ENCODE measurements at places on chromosomes 3 and 15.

DNA sequence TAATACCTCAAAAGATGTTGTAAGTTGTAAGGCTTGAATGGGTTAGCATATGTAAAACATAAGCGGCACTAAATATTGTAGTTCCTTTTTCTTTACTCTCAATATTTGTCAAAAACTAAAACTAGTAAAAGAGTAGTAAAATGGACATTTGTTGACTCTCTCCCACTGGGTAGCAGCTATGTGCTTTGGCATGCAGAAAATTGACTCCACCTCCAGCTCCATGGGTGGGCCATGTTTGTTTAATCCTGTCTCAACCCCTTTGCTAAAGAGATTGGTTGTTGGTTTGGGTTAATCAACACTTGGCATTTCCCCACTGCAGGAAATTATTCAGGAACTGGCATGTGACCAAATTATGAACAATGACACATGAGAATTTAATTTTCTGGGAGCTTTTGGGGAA lies 114.8 kb downstream of the EOMES start:
- DNase-seq, result no peak

- DNase-seq, result no peak
These were observed 129.3 kb upstream of the CD96 start for GRCh38 chr3:111412656-111413055.

DNA sequence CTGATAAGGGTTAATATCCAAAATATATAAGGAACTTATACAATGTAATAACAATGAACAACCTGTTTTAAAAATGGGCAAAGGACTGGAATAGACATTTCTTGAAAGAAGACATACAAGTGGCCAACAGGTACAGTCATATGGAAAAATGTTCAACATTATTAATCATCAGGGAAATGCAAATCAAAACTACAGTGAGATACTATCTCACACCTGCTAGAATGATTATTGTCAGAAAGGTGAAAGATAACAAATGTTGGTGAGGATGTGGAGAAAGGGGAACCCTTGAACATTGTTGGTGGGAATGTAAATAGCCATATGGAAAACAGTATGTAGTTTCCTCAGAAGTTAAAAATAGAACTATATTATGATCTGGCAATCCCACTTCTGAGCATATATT lies 20.4 kb downstream of the GOLM2 start:
- DNase-seq, result no peak

GRCh38 chr15:62060896-62061280 lies 641 bp upstream of the VPS13C start:
- no peak for DNase-seq

- no peak for DNase-seq
These were observed 966 bp downstream of the MYO1E start for GRCh38 chr15:59371458-59372351.

DNA sequence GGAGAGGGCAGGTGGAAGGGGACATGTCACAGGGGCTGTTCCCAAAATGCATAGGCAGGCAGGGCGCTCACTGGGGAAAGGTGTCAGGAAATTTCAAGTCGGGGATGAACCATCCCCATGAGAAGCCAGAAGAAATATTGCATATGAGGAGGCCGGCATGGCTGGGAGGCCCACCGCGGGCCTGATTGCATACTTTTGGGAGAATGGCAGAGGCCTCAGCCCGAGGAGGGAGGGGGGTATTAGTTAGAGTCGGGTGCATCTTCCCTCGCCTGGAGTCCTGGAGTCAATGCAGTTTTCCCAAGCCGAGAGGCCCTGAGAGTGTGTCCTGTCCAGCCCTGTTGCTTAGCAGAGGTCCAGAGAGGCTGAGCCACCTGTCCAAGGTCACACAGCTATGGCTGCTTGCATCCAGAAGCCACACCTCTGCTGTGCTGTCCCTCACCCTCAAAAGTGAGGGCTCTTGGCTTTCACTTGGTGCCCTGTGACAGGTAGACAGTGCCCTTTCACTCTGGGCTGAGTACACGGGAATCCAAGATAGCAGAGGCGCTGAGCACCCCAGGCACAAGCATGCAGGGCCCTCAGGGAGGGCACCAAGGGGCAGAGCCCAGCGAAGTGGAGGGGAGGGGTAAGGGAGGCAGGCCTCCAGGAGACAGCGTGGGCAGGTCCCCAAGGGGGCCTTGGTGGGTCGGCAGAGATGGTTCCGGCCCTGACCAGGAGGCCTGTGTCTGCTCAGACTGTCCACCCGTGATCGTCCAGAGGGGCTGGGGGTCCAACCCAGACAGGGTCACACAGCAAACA lies 48.5 kb downstream of the GRIP2 start:
- no peak for DNase-seq

- no peak for DNase-seq
These were observed 19.6 kb downstream of the FHIT start for GRCh38 chr3:61231693-61232092.

GRCh38 chr15:61447981-61448380 lies 218.9 kb upstream of the RORA start:
- no peak for DNase-seq

GRCh38 chr3:128425142-128425845 lies 41.4 kb downstream of the DNAJB8 start:
- no peak for DNase-seq

- no peak for DNase-seq
These were observed 637.2 kb downstream of the NTRK3 start for GRCh38 chr15:87619161-87619960.

DNA sequence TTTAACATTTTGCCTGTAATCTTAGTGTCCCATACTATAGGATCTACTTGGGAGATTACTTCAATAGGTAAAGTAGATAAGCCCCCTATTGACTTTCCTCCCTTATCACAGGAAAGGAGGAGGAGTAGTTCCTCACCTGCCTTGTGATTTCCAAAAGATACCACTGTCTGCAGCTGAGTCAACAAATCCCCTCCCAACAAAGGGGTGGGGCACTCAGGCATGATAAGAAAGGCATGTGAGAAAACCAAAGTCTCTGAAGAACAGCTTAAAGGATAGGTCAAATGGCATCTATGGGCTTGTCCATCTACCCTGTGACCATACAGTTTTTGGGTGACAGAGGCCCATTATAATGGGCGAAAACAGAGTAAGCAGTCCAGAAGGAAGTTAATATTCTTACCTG lies 71.3 kb upstream of the WNT7A start:
- DNase-seq, result no peak

GRCh38 chr3:194069421-194070219 lies 66.3 kb upstream of the HES1 start:
- no peak for DNase-seq

GRCh38 chr15:48730506-48730905 lies 80.4 kb downstream of the CEP152 start:
- DNase-seq, result no peak

GRCh38 chr3:132432639-132433038 lies 15.3 kb downstream of the DNAJC13 start:
- no peak for DNase-seq

DNA sequence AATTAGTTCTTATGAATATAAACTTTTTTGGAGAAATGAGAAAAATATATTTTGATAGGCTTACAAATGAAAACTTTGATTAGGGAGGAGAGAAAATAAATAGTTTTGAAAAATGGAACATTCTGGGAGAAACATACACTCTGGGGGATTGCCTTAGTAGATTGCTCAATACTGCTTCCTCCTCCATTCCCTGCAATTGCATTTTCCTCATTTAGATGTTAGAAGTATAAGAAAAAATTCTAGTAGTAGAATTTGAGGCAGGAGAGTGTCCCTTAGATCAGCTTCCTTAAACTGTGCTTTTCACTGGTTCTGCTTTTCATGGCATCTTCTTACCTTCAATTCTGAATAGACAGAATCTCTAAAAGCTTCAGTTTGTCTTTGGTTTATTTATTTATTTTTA lies 46.2 kb upstream of the CTDSPL2 start:
- no peak for DNase-seq

GRCh38 chr3:60125686-60126085 lies 1075.9 kb upstream of the CFAP20DC start:
- no peak for DNase-seq

GRCh38 chr15:60672400-60672799 lies 193.5 kb upstream of the ICE2 start:
- DNase-seq, result no peak

GRCh38 chr3:177770383-177771230 lies 573.3 kb upstream of the TBL1XR1 start:
- no peak for DNase-seq

- no peak for DNase-seq
These were observed 154.0 kb upstream of the PRICKLE2 start for GRCh38 chr3:64379221-64379620.

- no peak for DNase-seq
These were observed 12.0 kb downstream of the CSRNP1 start for GRCh38 chr3:39141171-39141995.

- no peak for DNase-seq
These were observed 26.6 kb downstream of the TMEM45A start for GRCh38 chr3:100518983-100519382.

- no peak for DNase-seq
These were observed 33.1 kb downstream of the ARMC8 start for GRCh38 chr3:138220242-138220641.

GRCh38 chr3:44318891-44319311 lies 19.7 kb upstream of the TCAIM start:
- peak; percentile 22 for DNase-seq

GRCh38 chr3:130876594-130876993 lies 17.3 kb upstream of the ATP2C1 start:
- DNase-seq, result no peak

DNA sequence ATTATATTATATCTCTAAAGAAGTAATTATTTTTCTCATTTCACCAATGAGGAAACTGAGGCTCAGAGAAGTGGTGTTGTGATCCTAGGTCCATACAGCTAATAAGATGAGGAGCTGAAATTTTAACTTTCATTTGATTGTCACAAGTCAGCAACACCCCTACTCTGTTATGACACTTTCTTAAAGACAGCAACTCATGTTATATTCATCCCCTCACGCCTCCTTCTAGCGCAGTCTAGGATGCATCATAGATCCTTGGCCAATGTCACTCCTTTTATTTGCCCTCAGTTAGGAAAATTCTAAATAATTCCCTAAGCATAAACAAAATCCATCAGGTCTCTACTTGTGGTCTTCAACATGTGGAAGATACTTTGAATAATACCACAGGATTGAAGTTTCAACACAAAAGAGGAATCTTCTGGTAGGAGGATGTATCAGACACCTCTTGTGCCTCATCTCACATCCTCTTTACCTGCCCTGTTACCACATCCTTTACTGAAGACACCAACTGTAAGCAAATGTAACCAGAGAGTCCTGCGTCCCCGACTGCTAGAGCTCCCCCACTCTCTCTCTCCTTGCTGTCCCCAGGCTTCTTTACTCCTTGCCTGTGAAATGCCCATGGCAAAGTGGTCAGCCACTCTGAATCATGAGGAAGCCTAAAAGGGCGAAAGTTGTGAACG lies 53.7 kb downstream of the TRIM42 start:
- DNase-seq, result no peak

DNA sequence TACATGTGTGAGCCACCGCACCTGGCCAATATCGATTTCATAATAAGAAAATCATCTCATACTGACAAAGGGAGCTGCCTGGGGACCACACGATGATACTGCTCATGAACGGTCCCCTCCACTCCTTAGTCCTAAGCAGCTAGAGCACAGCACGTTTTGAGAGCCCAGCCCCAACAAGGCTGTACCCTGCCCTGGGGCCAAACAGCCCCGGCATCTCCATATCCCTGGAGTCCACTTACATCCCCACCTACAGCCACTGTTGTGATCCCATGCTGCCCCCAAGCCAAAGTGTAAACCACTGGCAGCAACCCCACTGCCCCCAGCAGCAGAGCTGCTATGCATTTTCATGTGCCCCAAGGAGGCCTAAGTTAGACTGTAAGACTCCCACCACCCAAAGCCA lies 52.8 kb downstream of the ADAM10 start:
- no peak for DNase-seq

DNA sequence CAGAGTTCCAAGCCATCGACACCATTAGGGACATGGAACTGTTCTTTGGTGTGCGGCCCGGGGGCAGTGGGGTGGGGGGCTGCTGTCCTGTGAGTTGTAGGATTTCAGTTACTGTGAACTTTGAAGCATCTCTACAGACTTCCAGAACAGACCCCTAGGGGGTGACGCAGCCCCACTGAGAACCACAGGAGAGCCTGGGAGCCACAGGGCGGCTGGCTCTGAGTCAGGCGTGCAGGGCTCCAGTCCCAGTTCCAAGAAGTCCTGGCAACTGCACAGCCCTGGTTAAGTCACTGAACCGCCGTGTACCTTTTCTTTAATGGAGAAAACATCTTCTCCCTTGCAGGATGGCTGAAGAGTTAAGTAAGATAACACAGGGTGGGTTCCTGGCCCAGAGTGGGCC lies 23.5 kb upstream of the LRTM1 start:
- DNase-seq, result no peak

GRCh38 chr3:66450390-66451022 lies 50.3 kb downstream of the LRIG1 start:
- no peak for DNase-seq

DNA sequence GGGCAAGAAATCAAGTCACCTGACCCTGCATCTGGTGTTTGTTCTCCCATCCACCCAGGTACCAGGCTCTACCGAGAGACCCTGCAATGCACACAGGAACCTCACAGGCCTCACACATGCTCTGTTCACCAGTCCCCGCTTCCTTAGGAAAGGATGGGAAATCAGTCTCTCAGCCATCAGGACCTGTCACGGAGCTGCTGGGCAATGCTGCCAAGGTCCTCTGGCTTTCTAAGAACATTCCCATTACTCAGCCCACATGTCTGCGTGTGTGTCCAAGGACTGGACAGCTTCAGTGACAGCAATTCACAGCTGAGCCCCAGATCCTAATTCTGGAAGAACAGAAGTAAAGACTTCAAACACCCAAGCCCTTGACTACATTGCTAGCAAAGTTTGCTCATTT lies 6.5 kb upstream of the SRGAP3 start:
- DNase-seq, result no peak

- no peak for DNase-seq
These were observed 40.7 kb upstream of the GMNC start for GRCh38 chr3:190903156-190903555.

GRCh38 chr3:171379961-171380483 lies 80.2 kb downstream of the TNIK start:
- no peak for DNase-seq

- no peak for DNase-seq
These were observed 128.5 kb upstream of the RBMS3 start for GRCh38 chr3:29152379-29152778.

- no peak for DNase-seq
These were observed 6.9 kb downstream of the MTMR10 start for GRCh38 chr15:30984542-30984941.

DNA sequence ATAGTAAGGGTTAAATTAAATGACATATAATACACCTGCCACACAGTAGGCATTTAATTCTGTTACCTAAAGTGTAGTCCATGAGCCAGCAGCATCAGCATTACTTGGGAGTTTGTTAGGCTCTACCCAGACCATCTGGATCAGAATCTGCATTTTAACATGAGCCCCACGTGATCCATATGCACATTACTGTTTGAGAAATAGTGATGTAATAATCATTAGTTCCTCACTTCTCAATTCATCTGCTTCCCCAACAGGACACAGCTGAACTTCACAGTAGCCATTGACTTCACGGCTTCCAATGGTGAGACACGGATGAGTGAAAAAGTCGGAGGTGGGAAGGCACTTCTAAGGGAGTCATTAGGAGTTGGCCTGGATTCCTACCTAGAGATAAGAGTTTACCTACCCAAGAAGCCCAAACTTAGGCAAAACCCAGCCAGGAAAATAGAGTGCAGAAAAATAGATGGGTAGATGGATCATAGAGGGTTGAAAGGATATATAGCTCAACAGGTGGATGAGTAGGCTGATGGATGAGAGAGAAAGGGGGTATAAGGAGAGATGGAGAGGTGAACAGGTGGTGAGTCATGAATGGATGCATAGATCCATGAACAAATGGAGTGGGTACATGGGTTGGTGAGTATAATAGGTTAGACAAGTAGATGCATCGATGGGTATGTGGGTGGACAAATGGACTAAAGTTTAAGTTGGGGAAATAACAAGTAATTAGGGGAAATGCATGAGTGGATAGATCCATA lies 13.3 kb downstream of the CPNE9 start:
- no peak for DNase-seq
